ENCODE measurements at places on chromosomes 7 and 10.

DNA sequence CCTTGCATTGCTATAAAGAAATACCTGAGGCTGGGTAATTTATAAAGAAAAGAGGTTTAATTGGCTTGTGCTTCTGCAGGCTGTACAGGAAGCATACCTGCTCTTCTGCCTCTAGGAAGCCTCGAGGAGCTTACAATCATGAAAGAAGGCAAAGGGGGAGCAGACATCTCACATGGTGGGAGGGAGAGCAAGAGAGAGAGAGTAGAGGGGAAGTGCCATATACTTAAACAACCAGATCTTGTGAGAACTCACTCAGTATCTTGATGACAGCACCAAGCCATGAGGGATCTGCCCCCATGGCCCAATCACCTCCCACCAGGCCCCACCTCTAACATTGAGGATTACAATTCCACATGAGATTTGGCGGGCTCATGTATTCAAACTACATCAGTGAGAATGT is 79.1 kb upstream of the HECW1 start:
- no peak for DNase-seq

DNA sequence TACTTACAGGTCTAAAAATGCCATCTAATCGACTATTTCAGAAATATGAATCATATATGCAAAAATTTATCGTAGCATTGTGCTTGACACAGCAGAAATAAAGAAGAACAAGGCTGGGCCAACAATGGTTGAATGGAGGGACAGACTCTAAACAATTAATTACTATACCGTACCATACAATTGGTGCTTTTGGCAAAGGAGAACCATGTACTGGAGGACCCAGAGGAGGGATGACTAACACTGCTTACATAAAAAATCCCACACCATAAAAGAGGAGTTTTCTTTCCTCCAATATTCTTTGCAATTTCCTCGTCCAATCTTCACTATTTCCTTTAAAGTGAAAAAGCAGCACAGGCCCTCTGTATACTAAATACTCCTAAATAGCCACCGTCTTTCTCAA is 94.1 kb downstream of the SGMS1 start:
- no peak for DNase-seq

DNA sequence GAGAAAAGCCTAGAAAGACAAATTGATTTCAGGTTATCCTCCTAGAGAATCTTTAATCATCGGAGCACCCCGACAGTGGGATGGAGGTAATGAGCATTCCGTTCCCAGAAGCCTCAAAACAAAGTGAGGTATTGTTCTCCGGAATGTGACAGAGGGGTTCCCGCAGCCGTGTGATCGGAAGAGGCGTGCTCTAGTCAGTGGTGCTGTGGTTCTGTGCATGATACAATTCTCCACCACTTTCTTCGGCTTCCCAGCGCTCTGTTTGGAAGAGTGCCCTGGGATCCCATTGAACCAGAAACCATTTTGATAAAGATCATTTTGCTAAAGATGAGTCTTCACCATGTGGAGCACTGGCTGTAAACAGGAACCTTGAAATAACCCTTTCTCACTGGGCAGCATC is 434.6 kb downstream of the PAXIP1 start:
- DNase-seq, result no peak

- no peak for DNase-seq
These were observed 946.3 kb upstream of the GHITM start for GRCh38 chr10:83193026-83193425.

DNA sequence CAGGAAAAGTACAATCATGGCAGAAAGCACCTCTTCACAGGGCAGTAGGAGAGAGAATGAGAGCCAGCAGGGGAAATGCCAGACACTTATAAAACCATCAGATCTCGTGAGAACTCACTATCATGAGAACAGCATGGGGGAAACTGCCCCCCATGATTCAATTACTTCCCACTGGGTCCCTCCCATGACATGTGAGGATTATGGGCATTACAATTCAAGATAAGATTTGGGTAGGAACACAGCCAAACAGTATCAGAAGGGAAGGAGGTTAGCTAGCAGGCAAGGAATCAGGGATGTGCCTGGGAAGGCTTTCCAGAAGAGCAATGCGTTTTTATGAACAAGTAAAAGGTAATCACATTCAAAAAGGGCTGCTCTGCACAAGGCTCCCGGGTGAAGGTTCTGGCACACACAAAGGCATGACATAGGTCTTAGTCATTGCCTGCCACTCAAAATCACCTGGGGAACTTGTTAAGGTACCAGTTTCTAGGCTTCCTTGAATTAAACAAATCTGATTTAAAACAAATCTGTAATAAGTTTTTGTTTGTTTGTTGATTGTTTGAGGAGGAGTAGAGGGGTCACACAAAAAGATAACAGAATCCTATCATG is 40.9 kb downstream of the BMPER start:
- no peak for DNase-seq

DNA sequence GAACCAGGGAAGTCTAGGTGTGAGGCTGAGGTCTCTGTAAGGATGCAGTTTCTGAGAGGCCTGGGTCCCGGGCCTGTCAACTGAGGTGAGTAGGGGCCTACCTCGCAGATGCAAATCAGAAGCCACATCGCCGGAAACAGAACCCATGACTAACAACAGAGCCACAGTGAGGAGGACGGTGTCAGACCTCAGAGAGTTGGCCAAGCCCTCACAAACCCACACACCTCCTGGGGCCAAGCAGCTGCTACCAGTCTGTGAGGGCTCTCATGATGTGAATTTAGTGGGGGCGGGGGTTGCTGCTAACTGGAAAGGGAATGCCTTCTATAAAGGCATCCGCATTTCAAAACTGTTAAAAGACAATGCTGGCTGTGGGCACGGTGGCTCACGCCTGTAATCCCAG is 103.0 kb downstream of the COBL start:
- DNase-seq, result no peak

Measured in D341Med (cell line).